Naive thymus-derived CD4-positive, alpha-beta T cell (primary cell): ENCODE measurements at places on chromosomes 4 and X. TPM values are rescaled to one million over a fixed set of nuclear protein-coding genes. Genes with fewer than 3 reads are reported as not detected.

GRCh38 chrX:112078606-112079005 lies 4.0 kb downstream of the TRPC5 start:
- no peak for DNase-seq

DNA sequence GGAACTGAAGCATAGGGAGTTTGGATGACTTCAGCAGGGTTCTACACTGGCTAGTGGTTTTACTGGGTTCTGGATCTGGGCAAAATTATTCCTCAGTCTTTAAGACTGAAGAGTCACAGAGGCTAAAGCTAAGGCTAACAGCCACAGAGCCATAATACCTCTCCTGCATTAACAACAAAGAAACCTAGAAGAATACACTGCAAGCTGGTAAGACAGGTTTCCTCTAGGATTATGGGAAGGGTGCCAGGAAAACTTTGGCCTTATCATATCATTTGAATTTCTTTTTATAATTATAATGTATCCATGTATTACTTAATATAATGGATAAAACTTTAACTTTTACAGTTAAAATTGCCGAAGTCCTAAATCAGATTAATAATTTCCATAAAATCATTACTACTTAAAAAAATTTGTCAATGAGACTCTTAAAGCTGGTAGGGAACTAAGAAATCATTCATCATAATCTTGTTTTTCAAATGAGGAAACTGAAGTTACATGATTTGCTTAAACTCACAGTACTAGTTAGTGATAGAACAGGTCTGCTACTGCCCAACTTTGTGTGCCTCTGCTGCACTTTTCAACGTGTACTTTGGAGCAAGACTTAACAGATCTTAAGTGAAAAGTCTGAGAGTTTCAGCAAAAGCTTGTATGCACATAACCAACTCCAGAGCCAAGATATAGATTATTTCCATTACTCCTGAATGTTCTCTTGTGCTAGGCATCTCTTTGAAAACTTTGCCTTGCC lies 24.2 kb upstream of the PGRMC2 start:
- no peak for DNase-seq

- DNase-seq, result no peak
Measured at GRCh38 chrX:24485323-24485722, 20.2 kb downstream of the PDK3 start.

GRCh38 chrX:17052210-17052609 lies 105.8 kb downstream of the REPS2 start:
- DNase-seq, result no peak

- no peak for DNase-seq
Measured at GRCh38 chrX:50913520-50913919, 3.0 kb downstream of the BMP15 start.

DNA sequence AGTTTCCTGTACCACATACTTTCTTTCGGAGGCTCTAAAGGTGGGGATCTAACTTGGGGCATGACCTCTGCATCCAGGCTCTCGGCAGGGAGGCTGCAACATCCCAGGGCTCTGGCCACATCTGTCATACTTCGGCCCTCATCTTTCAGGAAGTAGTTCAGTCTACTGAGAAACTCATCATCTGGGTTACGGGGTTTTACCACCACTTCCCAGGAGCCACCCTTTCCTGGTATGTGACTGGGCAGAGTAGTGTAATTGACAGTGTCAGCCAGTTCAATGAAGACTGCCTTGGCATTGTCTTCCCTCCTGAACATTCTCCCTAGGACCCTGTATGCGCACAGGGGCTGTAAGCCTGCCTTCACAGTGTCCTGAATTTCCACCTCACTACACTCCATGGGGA lies 2.8 kb downstream of the PNMA5 start:
- DNase-seq, result no peak

- DNase-seq, result no peak
Measured at GRCh38 chrX:34642849-34643248, 14.2 kb downstream of the TMEM47 start.

DNA sequence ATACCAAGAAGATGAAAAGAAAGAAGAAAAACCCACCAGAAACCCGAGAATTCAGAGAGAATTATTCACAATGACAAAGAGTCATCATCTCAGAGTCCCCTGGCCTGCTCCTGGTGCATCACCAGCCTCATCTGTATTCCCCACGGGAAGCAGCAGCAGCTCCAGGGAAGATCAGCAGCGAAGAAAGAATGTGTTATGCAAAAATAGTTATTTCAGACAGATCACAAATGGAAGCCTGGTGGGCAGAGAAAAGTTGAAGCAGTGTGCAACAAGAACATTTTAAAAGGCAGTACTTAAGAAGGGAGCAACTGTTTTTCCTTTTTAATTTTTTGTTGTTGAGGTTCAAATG lies 189.2 kb downstream of the PPP3CA start:
- no peak for DNase-seq

- DNase-seq, result no peak
Measured at GRCh38 chrX:19728915-19729314, 158.5 kb downstream of the SH3KBP1 start.

GRCh38 chrX:139094671-139095592 lies 383.4 kb upstream of the FGF13 start:
- DNase-seq, result no peak

DNA sequence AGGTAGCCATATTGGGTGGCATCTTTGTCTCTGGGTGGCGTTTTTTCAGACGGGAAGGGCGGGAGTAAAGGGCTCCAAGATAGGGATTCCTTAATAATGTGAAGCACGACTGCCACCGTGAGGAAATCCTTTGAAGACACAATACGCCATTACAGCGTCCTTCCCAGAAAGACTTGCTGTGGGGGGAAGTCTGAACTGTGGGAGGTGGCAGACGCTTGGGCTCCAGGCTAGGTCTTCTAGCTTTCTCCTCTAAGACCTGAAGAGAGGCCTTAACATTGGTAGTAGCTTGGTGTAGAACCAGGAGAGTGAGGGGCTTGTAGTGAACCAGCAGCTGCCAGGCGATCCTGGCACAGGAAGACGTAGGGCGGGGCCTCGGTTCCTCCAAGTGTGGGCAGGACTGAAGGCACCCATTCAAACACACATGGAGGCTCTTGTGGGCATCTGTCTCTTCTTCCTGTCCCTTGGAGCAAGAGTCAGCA lies 197.3 kb downstream of the OR13H1 start:
- DNase-seq, result peak; percentile 88

GRCh38 chr4:58209551-58209950 lies 1099.4 kb upstream of the IGFBP7 start:
- DNase-seq, result no peak

DNA sequence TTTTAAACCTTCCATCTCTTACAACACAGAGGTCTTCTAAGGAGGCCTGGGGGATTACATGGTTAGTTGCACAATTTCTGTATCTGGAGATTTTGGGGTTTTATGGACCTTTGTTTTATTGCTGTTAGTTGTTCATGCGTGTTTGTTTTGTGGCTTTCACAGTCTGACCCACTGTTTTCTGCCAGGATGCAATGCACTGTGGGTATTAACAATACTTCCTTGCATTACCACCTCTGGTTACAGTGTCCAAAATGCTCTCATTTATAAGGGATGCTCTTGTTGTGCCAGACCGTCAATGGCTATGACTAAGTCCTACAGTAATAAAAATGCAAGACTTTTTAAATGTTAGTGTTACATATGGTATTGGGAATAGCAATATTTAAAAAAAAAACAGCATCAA lies 730.2 kb downstream of the KCTD8 start:
- DNase-seq, result no peak

- DNase-seq, result no peak
Measured at GRCh38 chr4:2064276-2064991, 5.3 kb downstream of the NAT8L start.

DNA sequence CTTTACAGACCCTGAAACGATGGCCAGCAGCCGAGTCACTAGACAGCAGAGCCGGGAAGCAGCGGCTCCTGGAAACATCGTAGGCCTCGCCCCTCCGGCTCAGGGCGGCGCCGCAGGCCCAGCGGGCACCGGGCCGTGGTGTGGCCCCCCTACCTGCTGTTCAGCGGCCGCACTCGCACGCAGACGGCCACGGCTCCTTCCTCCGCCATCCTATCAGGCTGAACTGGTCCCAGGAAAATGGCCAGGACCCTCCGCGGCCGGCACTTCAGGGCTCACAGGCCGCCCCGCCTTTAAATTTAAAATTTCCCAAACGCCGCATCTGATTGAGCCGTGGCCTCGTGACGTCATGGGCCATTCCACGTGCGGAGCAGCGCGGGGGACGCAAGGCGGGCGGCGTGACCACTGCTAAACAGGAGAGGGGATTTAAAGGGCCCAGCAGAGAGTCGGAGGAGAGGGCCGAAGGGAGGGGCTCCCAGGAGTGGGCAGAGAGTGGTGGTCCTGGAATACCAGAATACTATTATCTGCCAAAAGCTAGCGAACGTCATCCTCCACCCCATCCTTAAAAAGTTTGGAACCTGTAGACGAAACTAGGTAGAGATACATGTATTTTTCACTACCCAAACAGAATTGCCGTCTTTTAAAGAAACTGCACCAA lies at the start of gene CENPE:
Gene CENPE (minus strand): TSS at position 233 of the 655 bp plus-strand sequence. CDS start 24 bp downstream, at position 209.
- DNase-seq, result peak; percentile 89

- DNase-seq, result no peak
Measured at GRCh38 chr4:150874338-150875226, 140.5 kb downstream of the LRBA start.

GRCh38 chrX:24651783-24652182 lies 4.6 kb upstream of the PCYT1B start:
- DNase-seq, result no peak

- DNase-seq, result no peak
Measured at GRCh38 chrX:69539437-69539836, 35.3 kb downstream of the NALF2 start.

DNA sequence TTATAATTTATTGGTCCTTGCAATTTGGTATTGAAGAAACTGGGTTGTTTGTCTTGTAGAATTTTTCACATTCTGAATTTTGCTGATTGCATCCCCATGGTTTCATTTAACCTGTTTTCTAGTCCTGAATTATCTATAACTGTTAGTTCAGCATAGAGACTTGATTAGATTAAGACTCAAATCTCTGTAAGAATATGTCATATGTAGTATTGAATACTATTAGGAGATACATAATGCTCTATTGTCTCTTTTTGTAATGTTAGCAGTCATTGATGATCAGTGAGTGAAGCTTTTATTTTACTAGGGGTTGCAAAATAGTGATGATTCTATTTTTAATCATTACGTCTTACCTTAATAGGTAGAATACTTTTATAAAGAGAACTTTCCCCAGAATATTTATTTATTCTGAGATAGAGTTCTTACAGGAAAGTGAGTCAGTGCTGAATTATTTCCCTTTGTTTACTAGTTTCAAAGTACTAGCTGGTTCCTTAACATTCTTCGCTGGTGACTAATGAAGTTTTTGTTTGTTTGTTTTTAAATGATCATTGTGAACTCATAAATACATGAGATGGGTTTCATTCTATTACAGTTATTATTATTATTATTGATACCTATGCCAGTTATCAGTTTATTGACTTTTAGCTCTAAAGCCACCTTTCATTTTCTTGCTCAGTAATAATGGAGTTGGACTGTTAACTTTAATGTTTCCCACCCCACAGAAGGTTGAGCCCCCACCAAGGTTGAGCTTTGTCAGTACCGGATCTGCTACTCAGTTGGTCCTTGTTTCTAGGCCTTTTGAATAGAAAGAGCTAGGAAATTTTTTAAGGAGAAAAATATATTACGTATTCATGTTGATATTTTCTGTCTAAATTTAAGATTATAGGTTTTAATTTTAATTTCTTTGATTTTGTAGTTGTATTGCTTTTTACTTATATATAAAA lies 102.3 kb downstream of the LARP1B start:
- no peak for DNase-seq

DNA sequence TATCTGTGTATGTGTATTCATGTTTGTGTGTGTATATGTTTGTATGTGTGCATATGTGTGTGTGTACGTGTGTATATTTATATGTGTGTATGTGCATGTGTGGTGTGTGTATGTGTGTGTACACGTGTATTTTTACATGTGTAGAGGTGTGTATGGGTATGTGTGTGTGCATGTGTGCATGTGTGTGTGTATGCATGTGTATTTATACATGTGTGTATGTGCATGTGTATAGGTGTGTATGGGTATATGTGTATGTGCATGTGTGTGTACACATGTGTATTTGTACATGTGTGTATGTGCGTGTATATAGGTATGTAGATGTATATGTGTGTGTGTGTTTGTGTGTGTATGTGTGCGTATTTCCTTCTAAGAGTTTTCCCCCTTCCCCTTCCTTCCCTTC lies 207.7 kb upstream of the ATP6AP2 start:
- no peak for DNase-seq

GRCh38 chr4:185708348-185708747 lies 103.6 kb downstream of the SORBS2 start:
- DNase-seq, result no peak

- no peak for DNase-seq
Measured at GRCh38 chr4:102988429-102989020, 31.0 kb downstream of the SLC9B1 start.

GPM6B gene
- polyA plus RNA-seq, result 0.18 TPM

KIF4A gene
- not detected for polyA plus RNA-seq

DMRTC1 gene
- polyA plus RNA-seq, result 0.21 TPM

PNMA6F gene
- polyA plus RNA-seq, result not detected

UCHL1 gene
- not detected for polyA plus RNA-seq

NAT8L gene
- not detected for polyA plus RNA-seq

GATA1 gene
- not detected for polyA plus RNA-seq

IL1RAPL1 gene
- not detected for polyA plus RNA-seq

GAGE13 gene
- not detected for polyA plus RNA-seq

SRPX2 gene
- not detected for polyA plus RNA-seq

USP17L27 gene
- polyA plus RNA-seq, result not detected

GAGE12E gene
- polyA plus RNA-seq, result not detected

CAMK2D gene
- polyA plus RNA-seq, result 13.8 TPM

SPARCL1 gene
- polyA plus RNA-seq, result not detected
